ENCODE measurements at places on chromosomes 11 and 22.

DNA sequence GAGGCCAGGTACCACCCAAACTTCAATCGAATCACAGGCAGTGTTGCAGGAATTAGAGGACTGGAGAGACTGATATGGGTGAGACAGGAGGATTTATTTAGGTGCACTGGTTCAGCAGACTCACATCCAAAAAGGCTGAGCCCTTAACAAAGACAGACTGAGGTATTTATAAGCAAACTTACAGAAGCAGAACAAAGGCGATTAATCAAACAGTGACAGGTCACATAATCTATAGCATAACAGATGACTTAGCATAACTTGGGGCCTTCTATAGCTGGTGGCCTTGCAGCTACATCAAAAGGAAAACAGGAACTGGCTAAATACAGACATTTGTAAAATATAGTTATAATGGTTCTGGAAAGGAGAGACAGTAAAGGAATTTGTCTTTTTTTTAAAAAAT is 2.1 kb downstream of the APOBEC3B start:
- peak; percentile 77 for DNase-seq

- DNase-seq = no peak
These were observed 92.3 kb upstream of the ANO1 start for GRCh38 chr11:69985641-69986439.

DNA sequence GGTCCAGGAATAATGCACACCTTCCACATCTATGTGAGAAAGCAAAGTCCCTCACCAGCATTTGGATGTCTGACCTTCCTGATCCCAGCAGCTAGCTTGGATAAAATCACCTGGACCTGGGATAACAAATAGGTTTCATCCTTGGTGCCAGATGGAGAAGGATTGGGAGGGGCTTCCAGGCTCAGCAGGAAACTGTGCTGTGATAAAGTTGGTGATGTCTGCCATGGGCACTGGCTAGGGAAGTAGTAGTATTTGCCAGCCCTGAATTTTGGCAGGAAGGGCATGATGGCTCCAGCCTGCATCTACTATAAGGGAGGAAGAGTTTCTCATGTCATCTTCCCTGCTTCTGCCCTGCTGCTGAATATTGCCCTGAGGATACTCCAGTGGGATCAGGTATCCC is 37.5 kb downstream of the C11orf91 start:
- DNase-seq = no peak

DNA sequence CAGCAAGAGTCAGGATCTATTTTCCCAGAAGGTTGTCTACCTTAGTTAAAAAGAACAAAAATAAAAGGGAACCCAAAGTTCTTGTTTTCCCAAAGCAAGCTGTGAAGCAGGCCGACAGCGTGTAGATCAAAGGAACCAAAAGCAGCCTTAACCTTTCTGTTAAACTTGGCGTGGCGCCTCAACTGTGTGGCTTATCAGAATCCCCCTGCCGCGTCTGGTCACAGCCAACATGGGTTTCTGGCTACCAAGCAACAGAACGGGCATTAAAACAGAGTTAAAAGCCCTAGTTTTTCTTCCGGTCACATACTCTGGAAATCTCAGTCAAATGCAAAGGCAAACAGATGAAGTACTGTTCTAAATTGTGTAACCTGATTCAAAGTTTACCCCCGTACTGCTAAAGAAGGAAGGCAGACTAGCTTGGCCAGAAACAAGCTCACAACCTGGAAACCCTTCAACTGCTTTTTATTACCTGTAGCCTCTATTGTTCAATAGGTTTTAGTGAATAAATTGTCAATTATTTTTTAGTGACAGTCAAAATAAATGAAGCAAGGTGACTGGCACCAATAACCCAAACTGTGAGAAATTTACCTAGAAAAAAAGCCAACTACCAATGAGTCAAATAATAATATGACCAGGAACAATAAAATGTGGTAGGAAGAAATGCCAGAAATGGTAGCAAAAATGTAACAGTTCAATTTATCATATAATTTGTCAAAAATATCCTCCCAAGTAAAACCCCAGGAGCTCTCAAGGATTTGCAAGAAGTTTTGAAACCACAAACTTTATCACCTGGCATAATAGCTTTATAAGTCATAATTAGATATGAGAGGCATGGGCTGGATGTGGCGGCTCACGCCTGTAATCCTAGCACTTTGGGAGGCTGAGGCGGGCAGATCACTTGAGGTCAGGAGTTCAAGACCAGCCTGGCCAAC is 21.4 kb downstream of the CHKA start:
- peak; percentile 94 for DNase-seq

- DNase-seq = no peak
These were observed 399.1 kb upstream of the DDI1 start for GRCh38 chr11:103637295-103637694.

GRCh38 chr11:35247863-35248262 is 108.9 kb downstream of the CD44 start:
- no peak for DNase-seq
